ENCODE measurements at places on chromosomes 5 and 9. TPM values are rescaled to one million over a fixed set of nuclear protein-coding genes. Genes with fewer than 3 reads are reported as not detected.

GRCh38 chr5:66513130-66513529 lies 83.1 kb upstream of the MAST4 start:
- no peak for DNase-seq

GRCh38 chr5:113133211-113133975 lies 156.8 kb downstream of the DCP2 start:
- DNase-seq, result no peak

GRCh38 chr9:128026255-128026772 lies 40.8 kb downstream of the NAIF1 start:
- no peak for DNase-seq

DNA sequence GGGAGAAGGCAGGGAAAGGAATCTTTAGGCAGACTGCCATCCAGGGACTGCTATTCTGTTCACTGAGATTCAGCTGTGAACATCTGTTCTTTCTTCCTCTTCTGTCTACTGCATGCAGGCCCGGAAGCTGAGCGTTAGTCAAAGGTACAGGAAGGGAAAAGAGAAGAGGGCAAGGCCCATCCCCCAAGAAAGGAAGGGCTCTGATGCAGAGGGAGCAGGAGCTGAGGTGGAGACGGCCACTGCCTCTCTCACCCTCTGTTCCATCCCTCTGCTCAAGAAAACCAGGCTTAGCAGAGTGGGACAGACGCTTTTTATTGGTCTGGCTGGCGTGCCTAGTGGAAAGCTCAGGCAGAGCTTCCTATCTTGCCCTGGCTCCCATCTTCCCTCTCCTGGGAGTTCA lies 57.6 kb downstream of the PFDN1 start:
- DNase-seq, result no peak

- DNase-seq, result no peak
Observed at GRCh38 chr5:16461026-16461425, 4.6 kb downstream of the ZNF622 start.

DNA sequence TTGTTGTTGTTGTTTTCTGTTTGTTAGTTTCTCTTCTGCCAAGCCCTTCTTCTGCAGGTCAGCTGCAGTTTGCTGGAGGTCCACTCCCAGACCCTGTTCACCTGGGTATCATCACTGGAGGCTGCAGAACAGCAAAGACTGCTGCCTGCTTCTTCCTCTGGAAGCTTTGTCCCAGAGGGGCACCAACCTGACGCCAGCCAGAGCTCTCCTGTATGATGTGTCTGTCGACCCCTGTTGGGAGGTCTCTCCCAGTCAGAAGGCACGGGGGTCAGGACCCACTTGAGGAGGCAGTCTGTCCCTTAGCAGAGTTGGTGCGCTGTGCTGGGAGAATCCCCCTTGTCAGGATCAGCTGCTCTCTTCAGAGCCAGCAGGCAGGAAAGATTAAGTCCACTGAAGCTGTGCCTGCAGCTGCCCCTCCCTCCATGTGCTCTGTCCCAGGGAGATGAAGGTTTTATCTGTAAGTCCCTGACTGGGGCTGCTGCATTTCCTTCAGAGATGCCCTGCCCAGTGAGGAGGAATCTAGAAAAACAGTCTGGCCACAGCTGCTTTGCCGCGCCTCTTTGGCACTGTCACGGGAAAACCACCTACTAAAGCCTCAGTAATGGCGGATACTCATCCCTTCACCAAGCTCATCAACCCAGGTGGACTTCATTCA lies 299.2 kb downstream of the EDIL3 start:
- no peak for DNase-seq

- DNase-seq, result no peak
Observed at GRCh38 chr9:19925674-19926503, 137.1 kb upstream of the SLC24A2 start.

GRCh38 chr5:161189452-161189851 lies 337.4 kb upstream of the ATP10B start:
- no peak for DNase-seq

DNA sequence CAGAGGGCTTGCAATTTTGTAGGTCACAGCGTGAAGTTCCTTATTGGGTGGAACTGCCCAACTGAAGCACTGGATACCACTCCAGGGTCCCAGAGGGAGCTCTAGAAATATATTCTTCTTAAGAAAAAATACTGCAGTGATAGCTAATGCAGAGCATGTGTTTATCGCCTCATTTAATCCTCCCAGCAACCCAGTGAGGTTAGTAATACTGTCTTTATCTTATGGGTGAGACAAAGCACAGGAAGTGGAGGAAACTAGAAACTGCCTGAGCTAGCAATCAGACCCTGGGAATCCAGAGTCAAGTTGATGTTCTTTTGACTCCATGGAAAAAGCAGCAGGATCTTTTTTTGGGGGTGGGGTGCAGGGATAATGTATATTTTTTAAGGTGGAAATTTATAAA lies 153.3 kb downstream of the PJA2 start:
- no peak for DNase-seq

DNA sequence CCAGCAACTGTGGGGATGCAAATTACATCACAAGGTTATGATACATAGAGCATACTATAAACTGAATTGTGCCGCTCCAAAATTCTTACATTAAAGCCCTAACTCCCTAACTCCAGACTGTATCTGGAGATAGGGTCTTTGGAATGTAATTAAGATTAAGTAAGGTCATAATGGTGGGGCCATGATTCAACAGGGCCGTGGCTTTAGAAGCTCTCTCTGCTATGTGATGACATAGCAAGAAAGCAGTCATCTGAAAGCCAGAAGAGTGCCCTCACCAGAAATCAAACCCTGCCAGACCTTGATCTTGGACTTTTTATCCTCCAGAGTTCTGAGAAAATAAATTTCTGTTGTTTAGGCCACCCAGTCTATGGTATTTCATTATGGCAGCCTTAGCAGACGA lies 123.9 kb downstream of the FBXL17 start:
- no peak for DNase-seq

- DNase-seq, result no peak
Observed at GRCh38 chr9:20189871-20190270, 401.0 kb upstream of the SLC24A2 start.

GRCh38 chr9:120983259-120983837 lies 56.8 kb upstream of the TRAF1 start:
- DNase-seq, result no peak

GRCh38 chr9:75448281-75448680 lies 360.0 kb downstream of the OSTF1 start:
- DNase-seq, result no peak

DNA sequence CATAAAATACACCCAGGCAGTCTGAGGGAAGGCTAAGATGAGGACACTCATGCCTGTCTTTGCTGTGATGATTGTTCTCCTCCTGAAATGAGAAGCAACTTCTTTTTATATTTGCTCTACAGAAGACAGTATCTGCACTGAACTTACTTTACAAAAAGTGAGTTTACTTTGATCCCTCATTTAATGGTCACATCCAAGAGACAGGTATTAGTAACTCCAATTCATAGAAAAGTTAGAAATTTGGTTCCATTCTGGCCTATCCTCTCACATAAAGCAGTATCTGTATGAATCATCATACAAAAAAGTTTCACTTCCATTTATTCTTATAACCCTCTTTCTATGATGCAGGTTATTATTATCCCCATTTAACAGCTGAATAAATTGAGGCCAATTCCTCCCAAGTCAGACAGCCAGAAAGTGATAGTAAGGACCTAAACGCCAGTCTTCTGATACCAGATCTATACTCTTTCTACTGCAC lies 15.2 kb downstream of the TSTD2 start:
- DNase-seq, result no peak

DNA sequence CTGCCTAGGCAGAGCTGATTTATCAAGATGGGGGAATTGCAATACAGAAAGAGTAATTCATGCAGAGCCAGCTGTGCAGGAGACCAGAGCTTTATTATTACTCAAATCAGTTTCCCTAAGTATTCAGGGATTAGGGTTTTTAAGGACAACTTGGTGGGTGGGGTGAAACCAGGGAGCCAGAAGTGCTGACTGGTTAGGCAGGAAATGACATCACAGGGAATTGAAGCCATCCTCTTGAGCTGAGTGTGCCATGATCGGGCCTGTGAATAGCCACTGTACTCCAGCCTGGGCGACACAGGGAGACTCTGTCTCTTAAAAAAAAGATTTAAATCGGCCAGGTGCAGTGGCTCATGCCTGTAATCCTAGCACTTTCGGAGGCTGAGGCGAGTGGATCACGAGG lies 45.3 kb upstream of the CDK5RAP2 start:
- no peak for DNase-seq

DNA sequence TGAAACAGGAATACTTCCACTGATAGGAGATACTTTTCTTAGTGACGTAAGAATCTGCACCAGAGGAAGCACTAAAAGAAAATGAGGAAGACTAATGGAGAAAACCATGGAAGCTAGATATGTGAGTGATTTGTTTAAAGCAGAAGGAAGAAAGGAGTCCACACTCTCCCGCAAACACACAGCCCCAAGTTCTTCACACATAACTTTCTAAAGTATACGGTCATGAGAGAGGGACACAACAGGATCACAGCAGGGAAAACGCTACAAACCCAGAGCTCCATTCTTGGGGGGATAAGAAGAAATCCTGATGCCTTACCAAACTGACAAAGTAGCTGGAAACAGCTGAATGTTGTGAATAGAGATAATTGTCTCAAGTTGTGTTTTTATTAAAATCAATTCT lies 222.2 kb upstream of the TMEM161B start:
- DNase-seq, result no peak

PCDHB8 gene
- 0.88 TPM for total RNA-seq

ST8SIA4 gene
- total RNA-seq, result 1.6 TPM

PKD2L2 gene
- not detected for total RNA-seq

LECT2 gene
- not detected for total RNA-seq

PRDM9 gene
- not detected for total RNA-seq

TSLP gene
- 0.06 TPM for total RNA-seq

ADAMTSL1 gene
- 17.2 TPM for total RNA-seq

SLCO4C1 gene
- 0.29 TPM for total RNA-seq

WNT8A gene
- total RNA-seq, result not detected

Data from glomerular endothelial cell (primary cell).